ENCODE measurements at places on chromosomes 2 and 18.

- DNase-seq, result no peak
These were observed 318.9 kb upstream of the HS6ST1 start for GRCh38 chr2:128637481-128638155.

DNA sequence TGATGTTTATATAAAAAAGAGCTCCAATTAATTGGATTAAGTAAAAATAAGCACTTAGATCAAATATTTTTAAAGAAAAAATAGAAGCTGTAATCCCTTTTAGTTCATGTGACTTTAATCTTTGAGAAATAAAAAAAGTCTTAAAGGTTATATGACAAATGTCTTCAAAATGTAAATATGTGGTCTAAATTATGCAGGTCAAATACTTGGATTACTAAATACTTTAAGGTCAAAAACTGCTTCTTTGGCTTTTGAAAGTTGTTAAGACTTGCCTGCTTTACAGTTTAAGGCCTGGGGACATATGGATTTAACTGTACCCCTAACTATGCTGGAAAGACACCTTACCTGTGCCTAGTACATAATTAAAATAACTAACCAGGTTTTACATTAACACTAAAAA lies 15.5 kb upstream of the PDK1 start:
- no peak for DNase-seq

- DNase-seq, result no peak
These were observed 359.3 kb downstream of the GALNT13 start for GRCh38 chr2:154231021-154231420.

- DNase-seq, result no peak
These were observed 214.6 kb upstream of the DTNA start for GRCh38 chr18:34495506-34495905.

GRCh38 chr2:5535301-5535700 lies 156.9 kb upstream of the SOX11 start:
- DNase-seq, result no peak

GRCh38 chr18:67731851-67732250 lies 215.3 kb upstream of the DSEL start:
- no peak for DNase-seq

DNA sequence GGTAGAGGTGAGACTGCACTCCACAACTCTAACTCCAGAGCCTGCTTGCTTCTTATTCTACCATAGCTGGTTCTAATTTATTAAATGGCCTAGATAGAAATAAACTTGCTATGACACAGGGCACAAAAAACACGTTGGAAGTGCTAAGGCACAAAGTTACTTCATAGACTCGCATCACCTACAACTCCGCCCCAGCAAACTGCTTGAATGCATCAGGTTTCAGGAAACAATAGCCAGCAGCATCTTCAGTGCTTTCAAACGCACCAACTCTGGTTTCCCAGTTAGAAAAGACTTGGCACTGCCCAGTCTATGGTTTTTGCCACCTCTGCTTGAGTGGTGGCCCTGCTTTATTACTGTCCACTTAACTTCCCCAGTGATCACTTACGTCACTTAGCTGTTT lies 142.6 kb downstream of the RIF1 start:
- no peak for DNase-seq

DNA sequence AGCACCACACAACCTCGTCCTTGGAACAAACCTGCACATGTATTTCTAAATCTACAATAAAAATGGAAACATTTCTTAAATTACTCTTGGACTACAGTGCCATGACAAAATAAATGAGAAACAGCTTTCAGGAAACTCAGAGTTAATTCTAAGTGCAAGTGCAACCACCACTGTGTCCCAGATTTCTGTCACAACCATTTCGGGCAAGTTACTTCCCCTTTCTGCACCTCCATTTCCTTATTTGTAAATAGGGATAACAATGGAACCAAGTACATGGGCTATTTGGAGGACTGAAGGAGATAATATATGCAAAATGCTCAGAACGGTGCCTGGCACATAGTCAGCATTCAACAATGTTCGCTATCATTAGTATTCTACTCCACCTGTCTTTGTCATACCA lies 93.2 kb downstream of the CACNB4 start:
- DNase-seq, result no peak

- DNase-seq, result no peak
These were observed 133.0 kb upstream of the SLC14A2 start for GRCh38 chr18:45482286-45482685.

DNA sequence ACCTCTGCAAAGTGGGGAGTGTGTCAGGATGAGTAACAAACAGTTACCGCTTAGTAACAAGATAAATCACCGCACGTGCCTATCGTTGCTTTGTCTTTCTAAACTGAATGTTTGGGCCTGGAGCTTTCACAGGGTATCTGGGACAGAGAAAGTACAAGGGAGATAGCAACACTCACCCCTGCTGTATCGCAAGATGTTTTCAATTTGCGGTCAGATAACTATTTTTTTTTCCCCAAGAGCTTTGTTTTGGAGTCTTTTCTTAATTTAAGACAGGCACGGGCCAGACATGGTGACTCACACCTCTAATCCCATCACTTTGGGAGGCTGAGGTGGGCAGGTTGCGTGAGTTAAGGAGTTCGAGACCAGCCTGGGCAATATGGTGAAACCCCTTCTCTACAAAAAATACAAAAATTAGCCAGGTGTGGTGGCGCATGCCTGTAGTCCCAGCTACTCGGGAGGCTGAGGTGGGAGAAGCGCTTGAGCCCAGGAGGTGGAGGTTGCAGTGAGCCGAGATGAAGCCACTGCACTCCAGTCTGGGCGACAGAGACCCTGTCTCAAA lies 146.6 kb downstream of the GBX2 start:
- DNase-seq, result no peak

DNA sequence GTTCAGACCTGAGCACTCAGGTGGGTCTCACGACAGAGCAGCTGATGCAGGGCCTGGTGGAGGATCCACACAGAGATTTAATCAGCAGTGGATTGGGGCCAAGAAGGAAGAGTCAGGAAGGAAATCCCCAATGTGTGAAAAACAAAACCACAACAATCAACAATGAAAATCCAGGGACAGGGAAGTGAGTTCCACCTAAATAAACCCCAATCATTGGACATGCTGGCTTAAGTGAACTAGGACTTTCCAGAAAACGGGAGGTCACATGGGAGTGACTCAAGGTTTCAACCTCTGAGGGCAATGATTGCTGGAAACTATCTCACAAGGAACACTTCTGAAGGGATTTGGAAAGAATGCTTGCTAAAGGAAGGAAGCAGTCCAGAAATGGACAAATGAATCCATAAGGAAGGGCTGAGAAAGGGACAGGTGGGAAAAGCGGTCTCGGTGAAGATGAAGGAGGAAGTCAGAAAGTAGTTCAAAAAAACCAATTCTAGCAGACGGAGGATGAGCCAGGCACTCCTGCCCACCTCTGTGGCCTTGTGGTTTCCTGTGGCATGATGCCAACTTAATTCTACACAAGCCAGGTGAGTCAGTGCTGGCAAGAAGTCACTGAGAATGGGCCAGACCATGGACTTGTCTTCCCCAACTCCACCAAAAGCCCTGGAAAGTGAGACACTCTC lies 15.4 kb upstream of the XDH start:
- peak; percentile 48 for DNase-seq

DNA sequence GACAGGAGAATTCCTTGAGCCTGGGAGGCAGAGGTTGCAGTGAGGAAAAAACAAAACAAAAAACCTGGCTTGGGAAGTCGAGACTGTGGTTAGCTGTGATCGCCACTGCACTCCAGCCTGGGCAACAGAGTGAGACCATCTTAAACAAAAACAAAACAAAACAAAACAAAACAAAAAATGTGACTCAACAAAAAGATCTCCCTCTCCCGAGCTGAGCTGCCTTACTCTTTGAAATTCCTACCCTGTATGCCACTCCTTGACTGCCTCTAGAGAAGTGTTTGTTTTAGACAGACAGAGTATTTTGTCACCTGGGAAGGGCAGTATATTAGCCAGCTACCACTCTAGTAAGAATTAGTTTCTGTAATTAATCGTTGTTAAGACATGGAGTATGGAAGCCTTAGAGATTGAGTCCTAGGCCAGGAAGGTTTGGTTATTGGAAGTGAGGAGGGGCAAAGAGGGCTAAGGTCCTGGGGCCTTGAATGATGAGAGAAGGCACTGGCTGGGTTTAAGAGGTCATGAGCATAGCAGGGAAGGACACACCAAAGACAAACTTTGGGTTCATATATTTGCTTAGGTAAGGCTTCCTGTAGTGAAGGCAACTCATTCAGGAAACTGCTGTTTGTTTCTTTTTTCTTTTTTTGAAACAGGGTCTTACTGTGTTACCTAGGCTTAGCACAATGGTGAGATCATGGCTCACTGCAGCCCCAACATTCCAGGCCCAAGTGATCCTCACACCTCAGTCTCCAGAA lies 56.0 kb downstream of the HAUS1 start:
- no peak for DNase-seq

GRCh38 chr2:201962774-201963562 lies 70.7 kb upstream of the FZD7 start:
- DNase-seq, result no peak

- no peak for DNase-seq
These were observed 226.6 kb downstream of the CDH19 start for GRCh38 chr18:66377291-66377690.

DNA sequence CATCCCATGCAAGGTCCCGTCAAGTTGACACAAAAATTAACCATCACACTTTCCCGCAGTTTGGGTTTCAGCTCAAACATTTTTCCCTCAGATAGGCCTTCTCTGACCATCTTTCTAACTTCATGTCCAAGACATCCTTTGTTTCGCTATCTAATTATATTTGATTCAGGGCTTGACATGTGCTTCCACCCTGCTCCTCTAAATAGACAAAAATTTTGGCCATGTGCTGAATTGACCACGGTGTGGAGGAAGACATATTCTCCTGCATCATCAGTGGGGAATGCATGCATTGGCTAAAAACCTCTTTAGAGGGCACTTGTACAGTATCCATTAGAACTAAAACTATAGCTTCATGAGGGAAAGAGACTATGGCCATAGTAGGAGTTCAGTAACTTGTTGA lies 81.2 kb downstream of the PLCL1 start:
- no peak for DNase-seq

DNA sequence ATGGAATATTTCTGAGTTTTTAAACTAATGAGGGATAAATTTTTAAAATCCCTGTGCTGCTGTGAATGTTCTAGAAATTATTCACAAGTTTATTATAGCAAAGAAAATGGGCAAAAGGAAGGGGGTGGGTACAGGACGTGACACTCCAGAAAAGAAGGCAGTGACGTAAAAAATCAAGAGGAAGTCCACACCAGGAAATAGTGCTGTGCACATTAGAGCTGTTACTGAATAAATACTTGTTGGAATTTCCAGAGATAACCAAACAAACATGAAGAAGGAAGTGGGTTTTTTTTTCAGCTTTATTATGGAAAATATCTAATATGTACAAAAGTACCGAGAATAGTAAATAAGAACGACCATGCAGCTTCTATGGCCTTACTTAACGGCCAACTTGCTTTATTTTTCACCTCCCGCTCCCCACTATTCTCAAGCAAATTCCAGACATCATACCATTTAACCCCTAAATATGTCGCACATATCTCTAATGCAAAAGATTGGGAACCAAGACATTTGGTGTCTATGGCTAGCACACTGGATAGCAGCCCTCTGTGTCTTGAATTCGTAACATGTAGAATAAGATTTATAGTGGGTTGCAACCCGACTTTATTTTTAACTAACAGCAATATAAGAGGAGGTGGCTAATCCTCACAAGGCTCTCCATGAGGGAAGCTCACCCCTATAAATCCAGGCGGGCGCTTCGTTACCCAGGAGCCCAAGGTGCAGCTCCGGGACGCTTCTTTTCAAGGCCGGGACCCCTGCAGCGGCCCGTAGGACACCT lies 580 bp upstream of the NDUFV2 start:
- peak; percentile 44 for DNase-seq

GRCh38 chr2:20352230-20352578 lies 1.6 kb upstream of the PUM2 start:
- no peak for DNase-seq

DNA sequence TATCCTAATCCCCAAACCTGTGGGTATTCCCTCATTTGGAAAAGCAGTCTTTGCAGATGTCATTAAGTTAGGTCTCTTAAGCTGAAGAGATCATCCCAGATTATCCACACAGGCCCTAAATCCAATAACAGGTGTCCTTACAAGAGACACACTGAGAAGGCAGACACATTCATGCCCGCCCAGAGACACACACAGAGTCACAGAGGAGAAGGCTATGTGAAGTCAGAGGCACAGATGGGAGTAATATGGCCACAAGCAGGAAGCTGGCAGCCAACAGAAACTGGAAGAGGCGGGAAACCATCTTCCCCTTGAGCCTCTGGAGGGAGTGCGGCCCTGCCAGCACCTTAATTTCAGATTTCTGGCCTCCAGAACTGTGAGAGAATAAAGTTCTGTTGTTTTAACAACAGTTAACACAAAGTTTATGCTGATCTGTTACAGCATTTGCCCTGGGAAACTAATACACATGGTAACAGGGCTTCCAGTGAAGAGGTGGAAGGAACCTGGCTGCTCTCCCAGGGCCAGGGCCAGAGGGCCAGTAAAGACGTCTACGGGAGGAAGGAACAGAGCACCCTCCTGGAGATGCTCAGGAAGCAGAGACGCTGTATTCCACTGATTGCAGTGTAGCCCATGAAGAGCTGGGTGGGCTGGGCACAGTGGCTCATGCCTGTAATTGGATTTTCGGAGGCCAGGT lies 217.5 kb downstream of the GLI2 start:
- no peak for DNase-seq

DNA sequence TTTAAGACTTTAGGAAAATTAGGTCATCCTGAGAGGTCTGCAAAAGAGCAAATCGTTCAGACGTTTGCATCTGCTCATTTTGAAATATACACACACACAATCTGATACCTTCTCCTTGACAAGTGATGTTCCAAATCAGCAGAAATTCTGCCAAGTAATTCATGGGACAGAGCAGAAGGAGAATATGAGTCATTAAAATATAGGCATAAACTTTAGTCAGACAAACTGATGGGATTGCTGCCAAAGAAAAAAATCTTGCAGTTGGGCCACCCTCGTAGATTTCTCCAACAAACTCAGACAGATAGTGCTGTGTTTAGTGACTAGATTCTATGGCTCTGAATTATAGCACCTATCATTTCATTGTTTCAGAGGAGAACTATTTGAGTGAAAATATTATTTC lies 336.3 kb downstream of the NYAP2 start:
- DNase-seq, result peak; percentile 16

- no peak for DNase-seq
These were observed 5.8 kb upstream of the MTA3 start for GRCh38 chr2:42562474-42563144.

GRCh38 chr18:47175283-47175897 lies 774 bp downstream of the IER3IP1 start:
- DNase-seq, result no peak

GRCh38 chr2:181792906-181793305 lies 98.6 kb upstream of the ITPRID2 start:
- no peak for DNase-seq

- peak; percentile 15 for DNase-seq
These were observed 48.0 kb downstream of the SERPINB8 start for GRCh38 chr18:64017870-64018269.

Measured in HCT116 (cell line).